Stimulated activated CD4-positive, alpha-beta T cell treated with anti-CD3 and anti-CD28 coated beads, Interleukin-12 subunit alpha, Interleukin-12 subunit beta, amount 100 ng/mL, for 48 hours (primary cell): ENCODE measurements at places on chromosomes 4 and X.

DNA sequence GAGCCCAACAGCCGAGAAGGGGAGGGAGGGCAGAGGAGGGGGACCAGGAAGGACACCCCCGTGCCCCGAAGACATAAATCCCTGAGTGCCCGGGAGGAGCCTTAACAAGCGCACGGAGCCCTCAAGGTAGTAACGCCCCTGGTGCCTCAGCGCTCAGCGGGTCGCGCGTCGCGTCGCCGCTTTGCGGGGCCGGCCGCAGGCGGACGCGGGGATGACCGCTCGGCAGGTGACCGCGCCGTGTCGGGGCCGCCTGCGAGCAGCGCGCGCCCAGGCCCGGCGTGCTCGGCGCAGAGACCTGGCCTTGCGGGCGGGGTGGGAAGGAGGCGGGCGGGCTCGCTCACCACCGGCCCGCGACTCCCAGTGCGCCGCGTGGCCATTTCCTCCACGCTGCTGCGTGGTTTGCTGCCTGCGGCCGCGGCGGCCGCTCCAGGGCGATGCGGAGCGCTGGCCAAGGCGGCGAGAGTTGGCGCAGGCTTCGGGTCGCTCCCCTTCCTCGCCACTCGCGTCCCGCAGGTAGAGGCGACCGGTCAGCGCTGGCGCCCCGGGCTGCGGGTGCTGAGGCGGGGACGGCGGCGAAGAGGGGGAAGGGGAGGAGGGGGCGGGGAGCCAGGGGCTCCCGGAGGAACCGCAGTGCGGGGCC, 632 bp downstream of the CCSER1 start:
- DNase-seq = no peak

- no peak for DNase-seq
Observed at GRCh38 chrX:78643874-78644273, 15.3 kb downstream of the RTL3 start.

DNA sequence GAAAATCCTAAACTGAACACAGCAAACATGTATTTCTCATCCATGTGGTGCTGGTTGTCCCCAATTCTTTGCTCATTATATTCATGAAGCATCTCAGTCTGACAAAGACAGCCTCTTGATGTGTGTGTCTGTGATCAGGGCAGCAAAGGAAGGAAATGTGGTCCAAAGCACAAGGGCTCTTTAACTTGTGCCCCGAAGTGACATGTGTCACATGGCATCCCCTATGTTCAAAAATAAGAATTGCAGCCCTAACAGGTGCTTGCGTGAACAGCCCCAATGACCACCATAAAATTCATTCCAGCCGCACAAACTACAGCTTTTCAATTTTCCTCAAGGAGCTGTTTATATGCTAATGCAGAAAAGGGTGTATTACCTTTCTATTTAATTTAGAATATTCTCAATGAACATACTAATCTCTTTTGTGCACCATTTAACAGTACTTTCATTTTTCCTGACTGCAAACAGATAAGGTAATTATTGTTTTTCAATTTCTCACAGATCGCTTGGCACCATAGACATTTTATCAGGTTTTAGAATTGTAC, 231.9 kb upstream of the CTSO start:
- DNase-seq = no peak

GRCh38 chr4:83738895-83739294, 203.0 kb downstream of the GPAT3 start:
- DNase-seq = no peak

GRCh38 chr4:168741281-168742173, 244.7 kb downstream of the PALLD start:
- no peak for DNase-seq

GRCh38 chr4:15805583-15806517, 27.7 kb downstream of the CD38 start:
- DNase-seq = peak; percentile 21

DNA sequence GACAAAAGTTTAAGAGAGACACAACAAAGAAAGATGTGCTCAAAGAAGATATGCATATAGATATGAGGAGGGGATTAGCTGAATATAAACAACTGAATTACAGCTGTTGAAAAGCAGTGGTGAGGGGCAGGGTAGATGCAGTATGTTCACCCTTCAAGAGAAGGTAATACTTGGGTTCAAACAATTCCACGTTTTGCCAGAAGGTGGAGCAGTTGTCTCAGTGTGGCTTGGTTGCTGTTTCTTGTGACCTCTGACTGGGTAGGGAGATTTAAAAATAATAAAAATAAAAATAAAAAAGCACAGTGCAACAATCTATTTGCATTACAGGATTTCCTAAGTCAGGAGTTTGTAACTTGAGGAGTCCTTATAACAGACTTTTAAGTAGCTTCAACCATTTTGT, 23.3 kb downstream of the PHOX2B start:
- no peak for DNase-seq

DNA sequence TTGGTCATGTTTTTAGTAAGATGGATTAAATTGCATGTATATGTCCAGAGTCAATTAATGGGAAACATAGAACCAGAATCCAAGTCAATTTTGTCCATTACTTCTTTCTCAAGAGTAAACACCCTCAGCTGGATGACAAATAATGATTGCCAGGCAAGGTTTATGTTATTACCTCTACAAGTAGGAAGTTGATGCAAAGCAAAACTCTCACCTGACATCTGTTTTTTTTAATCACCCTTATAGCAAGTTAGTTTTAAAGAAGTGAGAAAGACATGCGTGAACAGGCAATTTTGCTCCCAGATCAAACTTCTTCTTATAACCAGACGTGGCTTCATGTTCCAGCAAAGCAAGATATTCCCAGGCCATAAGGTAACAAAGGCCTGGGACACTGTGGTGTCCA, 348.5 kb upstream of the FTHL17 start:
- no peak for DNase-seq

GRCh38 chr4:26076896-26077295, 162.9 kb downstream of the SMIM20 start:
- no peak for DNase-seq

DNA sequence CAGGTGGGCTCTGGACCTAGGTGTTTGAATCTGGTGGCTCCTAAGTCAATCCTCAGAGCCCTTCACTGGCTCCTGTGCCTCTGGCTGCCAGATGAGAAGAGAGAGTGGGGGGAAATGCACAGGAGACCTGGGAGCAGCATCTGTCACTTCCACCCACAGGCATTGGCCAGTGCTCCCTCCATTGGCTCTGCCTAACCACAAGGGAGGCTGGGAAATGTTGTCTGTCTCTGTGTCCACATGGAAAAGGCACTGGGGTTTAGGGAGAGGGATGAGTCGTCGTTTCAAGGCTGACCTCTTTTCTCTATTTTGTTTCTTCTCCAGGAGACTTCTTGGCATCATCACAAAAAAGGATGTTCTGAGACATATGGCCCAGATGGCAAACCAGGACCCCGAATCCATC, 76.4 kb downstream of the CLCN4 start:
- DNase-seq = no peak

GRCh38 chrX:74218895-74219294, 85.1 kb upstream of the ZCCHC13 start:
- no peak for DNase-seq

DNA sequence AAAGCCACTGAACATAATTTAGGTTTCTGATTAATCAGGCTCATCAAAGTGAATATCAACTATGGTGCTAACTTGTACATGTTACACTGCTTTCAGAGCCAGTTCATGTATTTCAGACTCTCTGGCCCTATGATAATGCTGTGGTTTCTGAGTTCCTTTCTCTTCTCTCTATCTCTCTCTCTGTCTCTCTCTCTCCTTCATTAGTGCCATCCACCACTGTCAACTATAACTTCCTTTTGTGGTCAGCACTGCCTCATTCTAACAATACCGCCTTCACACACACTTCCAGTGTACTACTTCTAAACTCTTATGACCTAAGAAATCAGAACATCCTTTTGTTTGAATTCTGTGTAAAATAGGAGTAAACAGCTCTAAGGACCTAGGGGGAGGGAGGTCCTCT, 907.1 kb downstream of the RPA4 start:
- no peak for DNase-seq

DNA sequence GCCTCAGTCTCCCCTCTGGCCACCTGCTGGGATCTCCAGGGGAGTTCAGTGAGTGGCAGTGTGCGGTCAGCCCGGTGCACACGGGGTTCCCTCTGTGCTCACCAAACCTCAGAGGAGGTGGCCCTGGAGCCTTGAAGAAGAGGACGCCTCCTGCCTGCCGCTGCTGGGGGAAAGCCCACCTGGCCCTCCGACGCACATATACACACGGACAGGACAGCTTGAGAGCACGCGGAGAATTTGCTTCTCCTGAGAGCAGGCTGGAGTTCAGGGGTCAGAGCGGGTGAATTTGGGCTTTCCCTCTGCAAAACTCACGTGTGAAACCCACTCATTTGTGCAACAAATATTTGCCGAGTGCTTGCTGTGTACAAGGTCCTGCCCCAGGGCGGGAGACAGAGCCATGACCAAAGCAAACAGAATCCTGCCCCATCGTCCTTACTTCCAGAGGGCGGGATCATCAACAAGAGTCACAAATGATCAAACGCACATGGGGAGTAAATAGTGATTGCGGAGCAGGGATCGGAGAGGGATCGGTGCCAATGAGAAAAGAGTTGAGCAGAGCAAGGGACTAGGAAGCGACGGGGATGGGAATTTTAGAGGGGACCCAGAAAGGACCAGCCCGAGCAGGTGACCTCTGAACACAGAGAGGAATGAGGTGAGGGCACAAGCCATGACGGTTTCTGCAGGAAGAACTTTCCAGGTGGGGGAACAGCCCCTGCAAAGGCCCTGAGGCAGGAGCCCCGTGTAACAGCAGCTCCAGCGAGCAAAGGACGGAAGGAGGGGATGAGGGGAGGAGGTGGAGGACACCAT, 17.6 kb downstream of the BLOC1S4 start:
- DNase-seq = no peak

DNA sequence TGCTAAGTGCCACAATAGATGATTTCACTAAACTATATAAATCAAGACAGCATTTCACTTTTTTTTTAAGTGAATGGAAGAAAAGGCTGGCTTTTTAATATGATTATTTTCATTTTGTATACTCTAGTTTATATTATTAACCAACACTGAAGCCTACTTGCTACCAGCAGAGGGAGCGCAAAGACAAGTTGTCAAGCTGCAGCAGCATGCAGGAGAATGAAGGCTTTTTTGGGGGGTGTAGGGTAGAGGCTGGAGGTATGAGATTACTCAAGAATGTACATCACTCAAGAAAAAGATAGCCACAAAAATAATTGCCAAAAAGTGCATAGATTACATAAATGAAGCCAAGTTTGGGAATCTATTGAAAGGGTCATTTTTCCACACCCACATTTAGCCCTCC, 519.5 kb downstream of the FGF13 start:
- DNase-seq = no peak

- DNase-seq = no peak
Observed at GRCh38 chr4:78688366-78688765, 87.8 kb upstream of the BMP2K start.

DNA sequence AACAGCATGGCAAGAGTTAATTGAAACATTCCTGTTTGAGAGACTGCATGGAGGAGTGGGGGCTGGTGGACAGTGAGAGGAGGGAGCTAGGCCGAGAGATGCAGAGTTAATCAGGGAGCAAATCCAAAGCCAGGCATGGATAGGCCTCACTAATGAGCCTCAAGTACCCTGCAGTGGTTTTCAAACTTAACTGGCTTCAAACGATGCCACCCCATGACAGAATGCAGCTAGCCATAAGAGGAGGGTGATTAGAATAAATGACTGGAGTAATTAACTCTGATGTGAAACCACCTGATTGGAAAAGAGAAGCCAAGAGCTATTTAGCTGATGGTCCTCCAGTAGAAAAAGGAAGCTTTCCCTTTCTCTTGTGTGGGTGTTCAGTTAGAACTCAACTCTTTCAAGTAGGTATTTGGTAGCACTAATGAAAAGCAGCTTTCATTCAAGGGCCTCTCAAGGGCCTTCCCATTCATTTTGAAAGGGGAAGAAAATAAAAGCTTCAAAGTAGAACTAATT, 215.4 kb upstream of the MAB21L2 start:
- DNase-seq = no peak

- no peak for DNase-seq
Observed at GRCh38 chr4:169899295-169899694, 126.9 kb downstream of the MFAP3L start.

DNA sequence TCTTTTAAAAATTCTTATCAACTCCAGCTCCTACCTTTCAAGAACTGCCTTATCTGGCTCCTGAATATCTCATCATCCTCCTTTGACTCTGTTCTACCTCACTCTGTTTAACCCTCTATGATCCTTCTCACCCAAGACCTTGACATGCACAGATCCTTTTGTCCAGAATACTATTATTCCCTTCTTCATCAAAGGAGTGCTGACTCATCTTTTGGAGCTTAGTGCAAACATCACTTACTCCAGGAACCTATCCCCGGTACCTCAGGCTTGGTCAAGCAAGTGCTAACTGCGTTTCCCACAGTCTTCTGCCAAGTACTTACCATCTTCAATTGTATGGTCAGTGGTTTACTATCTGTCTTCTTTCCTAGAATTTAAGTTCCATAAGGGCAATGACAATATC, 96.0 kb downstream of the PAPSS1 start:
- DNase-seq = no peak

DNA sequence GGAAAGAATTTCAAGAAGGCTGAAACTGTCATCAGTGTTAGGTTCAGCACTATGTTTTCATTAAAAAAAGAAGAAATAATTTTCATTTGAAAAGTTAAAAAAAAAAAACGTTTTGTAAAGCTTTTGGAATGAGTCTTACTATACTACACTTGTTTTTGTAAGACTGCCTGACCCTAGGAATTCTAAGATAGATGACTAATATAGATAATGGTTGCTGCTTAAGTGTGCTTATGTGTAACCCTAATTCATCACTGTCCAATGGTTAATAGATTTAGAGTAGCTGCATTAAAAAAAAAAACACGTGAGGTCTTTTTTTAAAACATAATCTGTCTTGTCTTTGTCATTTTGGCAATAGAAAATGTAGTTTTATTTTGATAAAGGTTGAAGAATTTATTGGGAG, 323.2 kb downstream of the IL1RAPL1 start:
- no peak for DNase-seq

DNA sequence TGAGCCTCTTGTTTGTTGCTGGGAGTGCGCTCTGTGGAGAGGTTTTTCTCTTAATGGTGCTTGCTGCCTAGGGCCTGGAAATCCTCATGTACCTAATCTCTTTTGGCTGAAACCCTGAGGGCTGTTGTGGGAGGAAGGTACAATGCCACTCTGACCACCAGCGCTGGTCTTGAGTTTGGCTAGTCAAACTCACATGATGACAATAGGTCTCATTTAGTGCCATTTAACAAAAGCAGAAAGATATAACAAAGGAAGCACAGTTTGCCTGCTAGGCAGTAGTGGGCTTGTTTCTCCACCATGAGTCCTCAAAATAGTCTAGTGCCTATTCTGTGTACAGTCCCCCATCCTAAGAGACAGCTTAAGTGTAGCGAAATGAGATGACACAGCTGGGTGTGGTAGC, 111.3 kb downstream of the TSPAN7 start:
- no peak for DNase-seq

DNA sequence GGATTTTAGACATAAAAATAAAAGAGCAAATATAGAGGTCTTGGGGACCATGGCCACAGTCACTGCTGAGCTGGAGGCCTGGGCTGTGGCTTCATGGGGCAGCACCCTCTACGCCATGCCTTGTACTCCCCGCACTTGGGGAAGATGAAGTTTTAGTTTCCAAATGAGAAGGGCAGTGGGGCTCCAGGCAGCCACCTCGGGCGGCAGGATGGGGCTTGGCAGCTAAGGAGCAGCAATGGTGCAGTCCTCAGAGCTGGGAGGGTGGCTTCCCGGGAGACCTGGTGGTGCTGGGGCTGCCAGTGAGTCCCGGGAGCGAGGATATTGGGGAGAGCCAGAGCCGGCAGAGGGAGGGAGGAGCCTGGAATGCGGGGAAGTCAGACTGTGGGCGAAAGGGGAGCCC, 2.4 kb downstream of the CXCR3 start:
- no peak for DNase-seq

- no peak for DNase-seq
Observed at GRCh38 chr4:148287111-148287510, 155.1 kb downstream of the NR3C2 start.

- DNase-seq = no peak
Observed at GRCh38 chr4:89067417-89067816, 10.4 kb upstream of the FAM13A start.
